Skin of body (tissue), 3 donors: ENCODE measurements at places on chromosomes 2 and 18.

GRCh38 chr18:67865400-67865799, 348.9 kb upstream of the DSEL start:
- DNase-seq: no peak

GRCh38 chr2:69483024-69483423, 45.8 kb upstream of the NFU1 start:
- no peak for DNase-seq

GRCh38 chr2:234528410-234529148, 31.7 kb upstream of the ARL4C start:
- DNase-seq: no peak

DNA sequence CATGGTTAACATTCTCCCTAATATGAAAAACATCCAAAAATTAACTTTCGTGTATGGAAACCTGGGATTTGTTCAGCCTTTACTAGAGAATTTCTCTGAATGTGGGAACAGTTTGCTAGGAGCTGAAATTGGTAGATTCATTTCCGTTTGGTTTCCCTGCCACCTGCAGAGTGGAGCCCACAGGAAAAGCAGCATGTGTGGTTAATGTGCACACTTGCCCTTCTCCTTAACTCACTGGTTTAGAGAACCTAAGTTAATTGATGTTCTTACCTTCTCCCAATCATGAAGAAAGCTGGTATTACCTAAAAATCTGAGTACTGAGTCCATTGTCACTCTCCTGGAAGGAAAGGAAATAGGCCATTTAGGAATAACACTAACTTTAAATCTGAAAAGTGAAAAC, 37.6 kb upstream of the ASXL3 start:
- no peak for DNase-seq

DNA sequence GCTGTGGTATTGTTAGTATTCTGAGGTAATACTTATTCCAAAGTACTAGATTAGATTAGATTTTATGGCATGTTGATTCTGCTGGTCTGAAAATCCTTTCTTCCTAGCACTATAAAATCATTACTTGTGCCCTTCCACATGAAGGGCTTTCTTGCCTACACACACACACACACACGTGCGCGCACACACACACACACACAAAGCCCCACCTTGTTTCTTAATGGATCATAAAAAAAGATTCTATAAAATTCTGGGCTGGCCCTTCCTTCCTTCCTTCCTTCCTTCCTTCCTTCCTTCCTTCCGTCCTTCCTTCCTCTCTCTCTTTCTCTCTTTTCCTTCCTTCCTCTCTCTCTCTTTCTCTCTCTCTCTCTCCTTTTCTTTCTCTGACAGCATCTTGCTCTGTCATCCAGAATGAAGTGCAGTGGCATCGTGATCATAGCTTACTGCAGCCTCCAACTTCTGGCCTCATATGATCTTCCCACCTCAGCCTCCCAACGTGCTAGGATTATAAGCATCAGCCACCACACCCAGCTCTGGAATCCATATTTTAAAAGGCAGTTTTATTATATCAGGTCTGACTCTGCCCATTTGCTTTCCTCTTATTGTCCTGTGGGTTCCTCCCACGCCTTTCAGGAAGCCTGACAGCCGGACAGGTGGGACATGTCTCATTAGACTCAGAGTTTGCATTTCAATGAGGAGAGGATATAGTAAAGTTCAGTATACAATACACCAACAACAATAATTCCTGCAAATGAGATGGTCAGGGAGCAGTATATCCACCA, 321.1 kb downstream of the PIK3C3 start:
- no peak for DNase-seq

DNA sequence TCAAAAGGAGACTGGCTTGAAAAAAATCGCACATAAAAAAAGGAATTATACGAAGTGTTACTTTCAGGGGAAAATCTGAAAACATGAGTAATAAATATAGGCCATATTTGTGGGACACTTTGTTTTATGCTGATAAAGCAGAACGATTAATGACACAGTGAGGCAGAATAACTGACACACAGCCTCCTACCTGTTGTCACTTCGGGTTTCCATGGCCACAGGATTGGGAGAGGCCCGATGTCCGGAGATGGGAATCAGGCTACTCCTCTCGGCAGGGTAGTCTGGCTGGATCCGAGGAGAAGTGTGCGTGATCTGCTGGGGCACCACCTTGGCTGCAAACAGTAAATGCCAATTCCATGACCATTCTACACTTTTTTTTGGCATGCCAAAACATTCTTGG, 31.7 kb downstream of the SAP130 start:
- no peak for DNase-seq

DNA sequence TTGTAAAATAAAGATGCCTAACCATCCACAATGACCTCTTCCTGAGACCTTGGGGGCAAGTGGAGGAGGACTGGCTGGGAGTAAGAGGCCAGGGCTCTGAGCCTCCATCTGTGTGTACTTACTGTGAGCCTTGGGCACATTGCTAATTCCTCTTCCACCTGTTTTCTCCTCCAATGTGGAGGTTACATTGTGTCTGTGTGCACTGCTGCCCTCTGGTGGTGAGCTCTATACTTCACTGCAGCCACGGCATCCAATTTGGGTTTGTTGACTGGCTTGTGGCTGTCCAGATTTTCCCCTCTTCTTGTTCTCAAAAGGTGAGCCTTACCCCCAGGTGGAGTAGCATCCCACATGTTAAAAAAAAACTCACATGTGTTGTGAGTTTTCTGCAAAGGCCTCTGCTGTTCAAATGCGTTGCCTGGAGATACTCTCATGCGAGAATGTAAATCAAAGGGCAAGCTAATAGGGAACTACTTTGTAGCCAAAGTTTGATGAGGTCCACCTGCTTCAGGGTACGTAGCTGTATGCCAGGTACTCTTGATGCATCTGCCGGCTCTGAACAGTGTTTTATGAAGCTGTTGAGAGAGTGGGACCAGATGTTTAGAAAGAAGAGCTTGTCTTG, 80.8 kb downstream of the APOB start:
- no peak for DNase-seq

- no peak for DNase-seq
Measured at GRCh38 chr2:175351512-175351911, 170.0 kb upstream of the ATP5MC3 start.

- no peak for DNase-seq
Measured at GRCh38 chr2:72913486-72914205, 3.7 kb upstream of the EMX1 start.

GRCh38 chr2:229081411-229081810, 189.7 kb downstream of the PID1 start:
- no peak for DNase-seq
